ENCODE measurements at places on chromosomes 3 and 15.

DNA sequence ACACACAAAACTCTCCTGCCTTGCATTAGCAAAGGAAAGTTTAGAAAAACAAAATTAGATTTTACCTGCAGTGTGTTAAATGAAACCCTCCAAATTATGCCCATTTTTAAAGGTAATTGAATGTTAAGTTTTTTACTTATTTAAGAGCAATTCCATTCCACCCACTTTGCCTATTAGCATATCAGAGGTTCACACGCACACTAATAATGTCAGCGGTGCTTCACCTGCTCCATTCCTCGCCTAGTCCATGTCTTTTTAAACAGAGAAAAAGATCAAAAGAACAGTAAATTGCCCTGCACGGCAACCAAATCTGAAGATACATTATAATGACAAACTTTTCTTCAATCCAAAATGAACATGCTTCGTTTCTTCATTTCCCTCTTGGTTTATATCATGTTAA, 97.3 kb upstream of the LRRN1 start:
- no peak for DNase-seq

DNA sequence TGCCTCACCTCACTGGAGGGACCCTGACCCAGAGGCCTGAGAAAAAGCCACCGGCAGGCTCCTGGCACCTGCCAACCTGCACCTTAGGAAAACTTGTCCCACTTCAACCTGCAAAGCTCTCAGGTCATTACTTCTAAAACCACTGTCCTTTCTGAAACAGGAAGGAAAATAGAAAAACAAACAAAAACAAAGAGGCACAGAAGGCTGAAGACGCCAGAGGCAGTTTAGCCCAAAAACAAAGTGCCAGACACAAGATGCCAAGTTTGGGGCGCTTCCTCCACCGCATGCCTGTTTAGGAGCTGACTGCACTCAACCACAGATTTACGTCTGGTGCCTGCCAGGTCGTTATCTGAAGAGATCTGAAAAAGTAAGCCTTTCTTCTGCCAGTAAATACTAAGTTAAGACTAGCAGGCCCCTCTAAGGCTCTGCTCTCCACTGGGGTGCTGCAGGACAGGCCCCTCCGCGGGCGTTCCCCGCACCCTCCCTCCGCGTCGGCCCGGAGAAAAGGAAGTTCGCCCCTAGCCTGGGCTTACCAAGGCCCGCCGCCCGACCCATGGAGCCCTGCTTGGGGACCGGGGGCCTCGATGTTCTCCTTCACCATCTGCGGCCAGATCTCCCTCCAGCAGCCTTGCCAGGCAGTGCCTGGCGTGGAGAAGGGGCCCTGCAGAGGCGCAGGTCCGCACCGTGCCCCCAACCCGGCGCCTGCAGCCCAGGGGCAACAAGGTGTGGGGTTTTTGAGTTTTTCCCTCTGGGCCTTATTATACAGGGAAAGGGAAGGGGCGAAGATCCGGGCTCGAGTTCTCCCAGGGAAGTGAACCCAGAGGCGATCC, 1.3 kb downstream of the GOLGA8A start:
- no peak for DNase-seq

DNA sequence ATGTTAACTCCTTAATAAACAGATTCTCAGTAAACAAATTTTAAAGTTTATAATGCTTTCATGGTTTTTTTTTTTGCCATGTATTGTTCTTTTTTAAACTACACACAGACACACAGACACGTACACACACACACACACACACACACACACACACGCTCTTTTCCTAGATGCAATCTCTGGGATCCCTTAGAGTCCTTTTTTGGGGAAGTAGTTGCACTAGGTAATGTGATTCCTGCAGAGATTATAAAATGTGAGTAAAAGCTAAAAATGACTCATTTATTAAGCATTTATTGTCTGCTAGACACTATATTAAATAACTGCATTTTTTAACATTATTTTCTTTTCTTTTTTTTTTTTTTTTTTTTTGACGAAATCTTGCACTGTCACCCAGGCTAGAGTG, 19.9 kb downstream of the NDUFB5 start:
- DNase-seq, result no peak

DNA sequence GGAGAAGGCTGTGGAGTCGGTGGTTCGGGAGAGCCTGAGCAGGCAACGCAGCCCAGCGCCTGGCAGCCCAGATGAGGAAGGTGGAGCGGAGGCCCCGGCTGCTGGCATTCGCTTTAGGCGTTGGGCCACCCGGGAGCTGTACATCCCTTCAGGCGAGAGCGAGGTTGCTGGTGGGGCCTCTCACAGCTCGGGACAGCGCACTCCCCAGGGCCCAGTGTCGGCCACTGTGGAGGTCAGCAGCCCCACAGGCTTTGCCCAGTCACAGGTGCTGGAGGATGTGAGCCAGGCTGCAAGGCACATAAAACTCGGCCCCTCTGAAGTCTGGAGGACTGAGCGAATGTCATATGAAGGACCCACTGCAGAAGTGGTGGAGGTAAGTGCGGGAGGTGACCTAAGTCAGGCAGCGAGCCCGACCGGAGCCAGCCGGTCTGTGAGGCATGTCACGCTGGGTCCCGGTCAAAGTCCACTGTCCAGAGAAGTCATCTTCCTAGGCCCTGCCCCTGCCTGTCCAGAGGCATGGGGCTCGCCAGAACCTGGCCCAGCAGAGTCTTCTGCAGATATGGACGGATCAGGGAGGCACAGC, 26.7 kb downstream of the SYNM start:
- DNase-seq, result no peak

Measured in stimulated activated CD4-positive, alpha-beta T cell treated with anti-CD3 and anti-CD28 coated beads, Interleukin-12 subunit alpha, Interleukin-12 subunit beta, amount 100 ng/mL, for 48 hours (primary cell).